MCF 10A (cell line): ENCODE measurements at places on chromosomes 5 and 9. TPM values are rescaled to one million over a fixed set of nuclear protein-coding genes. Genes with fewer than 3 reads are reported as not detected.

DNA sequence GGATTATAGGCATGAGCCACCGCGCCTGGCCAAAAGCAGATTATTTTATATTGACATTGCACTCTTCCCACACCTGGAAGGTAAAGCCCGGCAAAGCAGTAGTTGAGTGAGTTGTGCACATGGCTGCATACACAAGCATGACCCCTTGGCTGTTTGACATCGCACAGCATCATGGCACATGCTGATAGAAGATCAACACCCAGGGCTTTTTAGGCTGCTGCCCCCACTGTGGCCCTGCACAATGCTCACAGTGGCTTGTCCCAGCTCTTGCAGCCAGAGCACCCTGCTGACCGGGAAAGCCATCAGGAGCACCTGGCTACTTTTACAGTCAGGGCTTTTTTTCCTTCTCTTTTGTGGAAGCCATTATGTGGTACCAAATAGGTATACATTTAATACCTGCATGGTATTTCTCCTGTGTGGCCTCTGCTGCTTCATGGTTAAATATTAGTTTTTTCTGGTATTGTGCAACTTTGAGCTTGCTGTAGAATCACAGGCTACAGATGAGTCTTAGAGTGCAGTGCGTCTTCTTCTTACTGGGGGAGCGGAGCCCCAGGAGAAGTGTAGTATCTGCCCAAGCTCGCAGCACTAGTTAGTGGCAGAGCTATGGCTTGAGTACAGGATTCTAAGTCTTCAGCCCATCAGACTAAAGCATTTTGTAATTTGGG is 264.5 kb downstream of the AOPEP start:
- DNase-seq, result no peak
- H3K27me3 ChIP-seq, result no peaks in the 10 kb centered on the region
- H3K4me3 ChIP-seq, result no peak overlapping the region
- no peak overlapping the region for H3K27ac ChIP-seq
- peaks cover 17% of the 10 kb centered on the region for H3K36me3 ChIP-seq

- H3K4me1 ChIP-seq, result peaks cover 5% of the 10 kb centered on the region
- H3K27ac ChIP-seq, result no peak overlapping the region
- peaks cover 6% of the 10 kb centered on the region for H3K36me3 ChIP-seq
- no peaks in the 10 kb centered on the region for H3K27me3 ChIP-seq
These were observed 218.7 kb upstream of the EFNA5 start for GRCh38 chr5:107889387-107889786.

DNA sequence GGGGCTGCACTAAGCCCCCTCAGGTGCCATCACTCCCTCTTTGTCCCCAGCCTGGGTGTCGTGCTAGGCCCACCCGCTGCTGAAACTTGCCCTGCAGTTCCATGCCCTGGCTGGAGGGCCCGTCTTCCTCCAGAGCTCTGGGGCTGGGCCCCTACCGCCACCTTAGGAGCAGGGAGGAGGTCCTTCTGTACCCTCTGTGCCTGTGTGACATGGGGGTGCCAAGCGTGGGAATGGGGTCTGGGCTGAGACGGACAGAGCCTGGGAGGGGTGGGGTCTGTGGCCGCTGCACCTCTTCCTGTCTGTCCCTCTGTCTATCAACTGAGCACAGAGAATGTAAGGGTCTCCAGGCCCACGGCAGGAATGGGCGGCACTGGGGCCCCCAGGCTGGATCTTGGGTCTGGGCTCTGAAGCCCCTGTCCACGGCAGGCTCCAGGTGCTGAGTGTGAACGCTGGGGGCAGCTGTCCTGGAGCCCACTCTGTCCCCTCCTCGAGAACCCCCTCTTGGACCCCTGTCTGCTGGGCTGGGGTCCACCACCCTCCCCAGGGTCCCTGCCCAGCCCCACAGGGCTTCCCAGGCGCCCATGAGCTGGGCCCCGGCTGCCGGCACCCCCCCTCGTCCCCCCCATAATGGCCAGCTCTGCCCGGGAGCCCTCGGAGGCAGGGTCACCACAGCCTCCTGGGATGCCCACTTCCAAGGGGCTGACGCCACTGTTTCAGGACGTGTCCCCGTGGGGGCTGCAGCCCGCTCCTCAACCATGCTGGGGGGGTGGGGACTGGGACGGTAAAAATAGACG is 15.8 kb upstream of the NRARP start:
- no peaks in the 10 kb centered on the region for H3K4me1 ChIP-seq
- no peaks in the 10 kb centered on the region for H3K27me3 ChIP-seq
- DNase-seq, result no peak

- H3K27ac ChIP-seq, result no peak overlapping the region
- H3K36me3 ChIP-seq, result peaks cover 6% of the 10 kb centered on the region
- H3K4me3 ChIP-seq, result no peak overlapping the region
- DNase-seq, result no peak
These were observed 57.1 kb downstream of the MOCS2 start for GRCh38 chr5:53052499-53052898.

GRCh38 chr5:53246042-53246836 is 136.7 kb upstream of the MOCS2 start:
- no peak overlapping the region for H3K4me3 ChIP-seq
- peaks cover 25% of the 10 kb centered on the region for H3K4me1 ChIP-seq
- H3K36me3 ChIP-seq, result no peaks in the 10 kb centered on the region

DNA sequence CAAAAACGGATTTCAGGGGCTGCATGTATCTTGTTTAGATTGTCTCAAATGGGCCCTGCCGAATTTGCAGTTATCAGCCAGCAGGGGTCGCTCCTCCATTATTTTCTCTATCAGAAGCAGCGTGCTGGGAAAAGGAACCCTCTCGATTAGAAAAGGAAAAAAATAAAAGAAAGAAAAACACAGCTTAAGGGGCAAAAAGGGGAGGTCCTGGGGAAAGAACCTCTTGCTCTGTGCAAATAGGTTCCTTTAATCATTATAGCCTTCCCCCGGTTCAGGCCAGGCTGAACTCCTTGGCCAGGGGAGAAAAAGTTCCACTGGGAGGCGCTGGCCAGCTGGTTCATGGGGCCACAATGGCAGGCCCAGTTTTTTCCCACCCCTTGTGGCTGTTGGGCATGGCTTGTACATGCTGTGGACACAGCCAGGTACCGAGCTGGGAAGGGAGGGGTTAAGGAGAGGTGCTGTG is 25.0 kb upstream of the CAPSL start:
- H3K27me3 ChIP-seq, result peaks cover 54% of the 10 kb centered on the region
- no peak overlapping the region for H3K27ac ChIP-seq
- no peaks in the 10 kb centered on the region for H3K36me3 ChIP-seq
- no peak overlapping the region for H3K4me3 ChIP-seq
- H3K4me1 ChIP-seq, result no peaks in the 10 kb centered on the region

The IFNA13 gene
- total RNA-seq, result not detected in 2 replicates

DNA sequence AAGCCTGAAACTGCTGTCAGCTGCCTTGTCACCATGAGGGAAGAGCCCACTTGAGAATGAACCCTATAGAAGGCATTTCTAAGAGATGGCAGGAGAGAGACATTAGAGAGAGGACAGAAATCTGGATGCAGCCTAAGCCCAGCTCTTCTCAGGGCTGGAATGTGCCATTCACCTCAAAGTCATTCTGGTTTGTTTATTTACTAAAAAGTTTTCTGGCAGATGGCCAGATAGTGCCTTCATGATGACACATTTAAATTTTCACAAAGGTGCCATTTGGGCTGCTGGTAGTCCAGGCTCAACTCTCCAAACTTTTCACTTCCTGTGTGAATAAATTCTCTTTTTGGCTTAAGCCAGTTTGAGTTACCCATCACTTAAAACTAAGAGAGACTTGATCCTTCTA is 144.6 kb upstream of the ZNF366 start:
- H3K36me3 ChIP-seq, result no peaks in the 10 kb centered on the region
- no peaks in the 10 kb centered on the region for H3K27me3 ChIP-seq
- DNase-seq, result peak; percentile 49
- no peak overlapping the region for H3K4me3 ChIP-seq
- peaks cover 24% of the 10 kb centered on the region for H3K4me1 ChIP-seq

GRCh38 chr5:141637123-141637766 is 448 bp downstream of the RELL2 start:
- no peaks in the 10 kb centered on the region for H3K27me3 ChIP-seq
- H3K4me3 ChIP-seq, result peak overlapping the region; percentile 92
- H3K4me1 ChIP-seq, result peaks cover 49% of the 10 kb centered on the region

- DNase-seq, result no peak
- H3K36me3 ChIP-seq, result no peaks in the 10 kb centered on the region
- H3K4me1 ChIP-seq, result peaks cover 36% of the 10 kb centered on the region
- no peak overlapping the region for H3K4me3 ChIP-seq
These were observed 174.7 kb upstream of the NREP start for GRCh38 chr5:111931655-111932054.

- no peak overlapping the region for H3K27ac ChIP-seq
- H3K4me1 ChIP-seq, result peaks cover 18% of the 10 kb centered on the region
- H3K27me3 ChIP-seq, result no peaks in the 10 kb centered on the region
- peaks cover 55% of the 10 kb centered on the region for H3K36me3 ChIP-seq
- peak; percentile 23 for DNase-seq
These were observed 3.2 kb downstream of the SURF2 start for GRCh38 chr9:133359399-133360175.

DNA sequence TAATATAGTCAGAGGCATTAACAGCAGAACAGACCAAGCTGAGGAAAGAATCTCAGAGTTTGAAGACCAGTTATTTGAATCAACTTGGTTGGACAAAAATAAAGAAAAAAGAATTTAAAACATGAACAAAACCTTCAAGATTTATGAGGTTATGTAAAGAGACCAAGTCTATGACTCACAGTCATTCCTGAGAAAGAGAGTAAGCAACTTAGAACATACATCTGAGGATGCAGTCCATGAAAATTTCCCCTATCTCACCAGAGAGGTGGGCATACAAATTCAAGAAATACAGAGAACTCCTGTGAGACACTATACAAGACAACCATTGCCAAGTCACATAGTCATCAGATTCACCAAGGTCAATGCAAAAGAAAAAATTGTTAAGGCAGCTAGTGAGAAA is 17.4 kb upstream of the C9orf72 start:
- H3K36me3 ChIP-seq, result no peaks in the 10 kb centered on the region
- no peak overlapping the region for H3K4me3 ChIP-seq
- peaks cover 50% of the 10 kb centered on the region for H3K27me3 ChIP-seq
- peak; percentile 26 for DNase-seq
- H3K4me1 ChIP-seq, result peaks cover 4% of the 10 kb centered on the region
- H3K27ac ChIP-seq, result no peak overlapping the region

DNA sequence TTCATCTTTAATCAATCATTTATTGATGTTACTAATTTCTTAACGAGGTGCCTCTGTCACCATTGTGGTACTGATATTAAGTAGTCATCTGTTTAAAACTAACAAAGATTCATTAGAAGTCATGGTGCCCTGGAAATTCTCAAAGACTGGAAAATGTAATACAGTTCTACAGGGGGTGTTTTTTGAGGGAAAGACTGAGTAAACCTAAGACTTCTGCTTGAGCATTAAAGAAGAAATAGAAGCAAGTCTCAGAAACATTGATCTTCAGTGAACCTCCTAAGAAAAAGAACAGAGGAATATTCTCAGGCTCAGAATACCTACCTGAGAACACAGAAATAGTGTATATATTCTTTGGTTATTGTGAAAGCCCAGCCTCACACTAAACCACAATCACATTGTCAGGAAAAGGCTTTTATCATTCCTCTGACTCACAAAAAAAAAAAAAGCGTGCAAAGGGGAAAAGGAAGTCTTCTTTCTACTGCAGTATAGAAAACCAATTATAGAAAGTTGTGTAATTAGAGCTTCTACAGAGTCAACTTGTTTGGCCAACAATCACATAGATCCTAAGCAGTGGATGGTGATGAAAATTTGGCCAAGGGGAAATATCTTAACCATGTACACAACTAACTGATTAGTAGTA is 60.8 kb downstream of the HINT1 start:
- H3K27me3 ChIP-seq, result no peaks in the 10 kb centered on the region
- no peak overlapping the region for H3K4me3 ChIP-seq
- no peaks in the 10 kb centered on the region for H3K36me3 ChIP-seq
- no peaks in the 10 kb centered on the region for H3K4me1 ChIP-seq
- DNase-seq, result peak; percentile 65

GRCh38 chr9:4936823-4937222 is 48.2 kb upstream of the JAK2 start:
- H3K27ac ChIP-seq, result no peak overlapping the region
- DNase-seq, result no peak
- peaks cover 8% of the 10 kb centered on the region for H3K4me1 ChIP-seq

The SH3GL2 gene
- not detected in 2 replicates for total RNA-seq

GRCh38 chr9:72633966-72634365 is 112.6 kb downstream of the TMC1 start:
- DNase-seq, result peak; percentile 41
- H3K4me1 ChIP-seq, result no peaks in the 10 kb centered on the region
- H3K4me3 ChIP-seq, result no peak overlapping the region
- no peaks in the 10 kb centered on the region for H3K27me3 ChIP-seq
- H3K27ac ChIP-seq, result no peak overlapping the region

The ALDH1A1 gene
- not detected in 2 replicates for total RNA-seq

The SLC36A3 gene
- not detected in 2 replicates for total RNA-seq

GRCh38 chr5:61467766-61468482 is 135.9 kb downstream of the ZSWIM6 start:
- H3K4me3 ChIP-seq, result no peak overlapping the region
- DNase-seq, result peak; percentile 13
- peak overlapping the region; percentile 70 for H3K27ac ChIP-seq
- peaks cover 6% of the 10 kb centered on the region for H3K4me1 ChIP-seq
- no peaks in the 10 kb centered on the region for H3K27me3 ChIP-seq
- no peaks in the 10 kb centered on the region for H3K36me3 ChIP-seq

DNA sequence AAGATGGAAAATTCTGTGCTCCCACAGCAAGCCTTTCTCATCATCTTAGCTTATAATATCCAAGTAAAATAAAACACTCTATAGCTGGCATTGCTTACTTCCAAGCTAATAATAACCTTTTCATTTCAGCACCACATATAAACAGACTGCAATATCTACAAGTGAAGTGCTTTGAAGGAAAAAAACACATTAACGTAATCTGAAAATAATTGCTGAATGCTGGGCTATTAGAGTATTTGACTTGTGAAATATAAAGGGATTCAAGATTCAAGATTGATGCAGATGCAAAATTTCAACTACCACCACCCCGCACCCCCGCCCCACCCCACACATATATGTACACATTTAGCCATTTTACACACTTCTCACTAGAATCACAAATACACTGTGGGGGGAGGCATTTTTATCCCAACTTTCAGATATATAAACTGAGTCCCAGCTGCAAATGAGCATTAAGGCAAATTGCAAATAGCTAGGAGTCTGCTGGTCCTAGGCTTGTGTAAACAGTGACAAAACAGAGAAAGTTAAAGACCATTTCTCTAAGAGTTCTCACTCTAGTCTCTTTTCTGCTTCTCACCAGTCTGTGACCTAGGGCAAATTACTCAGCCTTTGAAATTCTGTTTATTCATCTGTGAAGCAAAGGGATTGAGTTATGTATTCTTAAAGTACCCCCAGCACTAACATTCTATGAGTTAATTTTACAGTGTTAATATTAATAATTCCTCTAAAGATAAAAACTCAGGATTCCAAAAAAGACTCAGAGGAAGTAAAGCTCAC is 489.4 kb downstream of the PRELID2 start:
- DNase-seq, result no peak
- H3K4me1 ChIP-seq, result peaks cover 8% of the 10 kb centered on the region
- H3K4me3 ChIP-seq, result no peak overlapping the region
- H3K27ac ChIP-seq, result no peak overlapping the region
- H3K27me3 ChIP-seq, result no peaks in the 10 kb centered on the region

GRCh38 chr5:170655476-170655875 is 128.0 kb upstream of the GABRP start:
- no peak overlapping the region for H3K4me3 ChIP-seq
- H3K36me3 ChIP-seq, result no peaks in the 10 kb centered on the region
- no peak overlapping the region for H3K27ac ChIP-seq
- no peaks in the 10 kb centered on the region for H3K4me1 ChIP-seq
- H3K27me3 ChIP-seq, result no peaks in the 10 kb centered on the region
- no peak for DNase-seq

The COL5A1 gene
- total RNA-seq, result not detected in 2 replicates

The ALDOB gene
- not detected in 2 replicates for total RNA-seq
